ENCODE measurements at places on chromosomes 13 and 19.
A peak's percentile ranks its signal among the peaks of the same experiment; 100 is the strongest.

GRCh38 chr13:88450515-88450914, 779.3 kb downstream of the SLITRK5 start:
- ATAC-seq = no peak

DNA sequence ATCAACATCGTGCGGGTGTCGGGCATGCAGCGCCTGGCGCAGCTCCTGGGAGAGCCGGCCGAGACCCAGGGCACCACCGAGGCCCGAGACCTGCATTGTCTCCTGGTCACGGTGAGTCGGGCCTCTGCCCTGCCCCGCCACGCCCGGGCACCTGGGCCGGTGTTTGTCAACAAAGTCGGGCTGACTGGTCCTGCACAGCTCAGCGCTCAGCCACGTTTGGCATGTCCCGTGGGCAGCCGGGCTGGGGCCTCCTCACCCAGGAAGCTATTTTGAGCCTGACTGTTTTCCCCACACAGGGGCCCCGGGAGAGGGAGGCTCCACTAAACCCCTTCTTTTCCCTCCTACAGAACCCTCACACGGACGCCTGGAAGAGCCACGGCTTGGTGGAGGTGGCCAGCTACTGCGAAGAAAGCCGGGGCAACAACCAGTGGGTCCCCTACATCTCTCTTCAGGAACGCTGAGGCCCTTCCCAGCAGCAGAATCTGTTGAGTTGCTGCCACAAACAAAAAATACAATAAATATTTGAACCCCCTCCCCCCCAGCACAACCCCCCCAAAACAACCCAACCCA, 1.3 kb downstream of the GADD45B start:
- peak; percentile 0 for ATAC-seq

DNA sequence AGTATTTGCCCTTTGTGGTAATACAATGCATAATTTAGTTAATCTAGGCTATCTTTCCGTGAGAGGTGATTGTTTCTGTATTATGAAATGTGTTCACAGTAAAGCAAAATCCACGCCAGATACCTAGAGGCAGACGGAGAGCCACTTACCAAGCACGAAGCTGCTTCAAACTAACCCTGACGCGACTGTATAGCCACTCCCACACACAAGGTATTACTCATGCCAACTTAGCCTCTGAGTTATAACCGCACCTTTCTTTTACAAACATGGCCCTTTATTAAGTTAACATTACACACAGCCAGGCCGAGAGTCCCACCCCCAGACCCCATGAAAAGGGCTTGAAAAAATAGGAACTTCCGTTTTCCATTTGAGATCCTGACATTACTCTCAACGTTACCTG, 185.7 kb downstream of the ABCC4 start:
- ATAC-seq = no peak

DNA sequence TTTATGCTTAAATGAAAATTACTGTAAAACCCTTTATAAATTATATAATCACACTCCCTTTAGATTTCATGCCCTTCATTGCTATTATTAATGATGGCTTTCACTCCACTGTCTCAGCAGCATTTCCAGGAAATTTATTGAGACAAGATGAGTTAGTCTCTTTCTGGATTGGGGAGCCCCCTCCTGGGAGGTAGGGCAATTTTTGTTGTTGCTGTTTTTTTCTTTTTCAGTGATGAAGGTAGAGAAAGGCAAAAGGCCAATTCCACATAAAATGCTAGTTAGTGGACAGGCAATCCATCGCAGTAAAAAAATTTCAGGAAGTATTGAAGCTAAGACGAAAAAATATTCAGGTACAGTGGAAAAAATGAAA, 80.2 kb downstream of the TEX26 start:
- peak; percentile 55 for ATAC-seq

DNA sequence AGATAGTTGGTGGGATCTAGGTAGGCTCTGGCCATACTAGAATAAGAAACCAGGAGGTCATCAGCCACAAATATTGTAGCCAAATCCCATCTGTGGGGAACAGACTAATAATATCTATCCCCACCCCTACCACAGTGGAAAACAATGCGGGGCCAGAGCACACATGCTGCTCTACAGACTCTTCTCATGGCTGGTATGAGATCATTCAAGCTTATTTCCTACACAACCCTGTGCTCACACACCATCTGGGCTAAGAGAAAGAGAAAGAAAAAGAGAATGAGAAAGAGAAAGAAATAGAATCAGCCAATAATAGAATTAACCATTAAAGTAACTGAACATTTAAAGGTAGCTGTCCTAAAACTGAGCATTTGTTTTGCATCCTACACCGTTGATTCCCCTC, 1268.4 kb upstream of the SPRY2 start:
- ATAC-seq = no peak

- ATAC-seq = no peak
Observed at GRCh38 chr13:27592865-27593264, 27.5 kb downstream of the LNX2 start.

DNA sequence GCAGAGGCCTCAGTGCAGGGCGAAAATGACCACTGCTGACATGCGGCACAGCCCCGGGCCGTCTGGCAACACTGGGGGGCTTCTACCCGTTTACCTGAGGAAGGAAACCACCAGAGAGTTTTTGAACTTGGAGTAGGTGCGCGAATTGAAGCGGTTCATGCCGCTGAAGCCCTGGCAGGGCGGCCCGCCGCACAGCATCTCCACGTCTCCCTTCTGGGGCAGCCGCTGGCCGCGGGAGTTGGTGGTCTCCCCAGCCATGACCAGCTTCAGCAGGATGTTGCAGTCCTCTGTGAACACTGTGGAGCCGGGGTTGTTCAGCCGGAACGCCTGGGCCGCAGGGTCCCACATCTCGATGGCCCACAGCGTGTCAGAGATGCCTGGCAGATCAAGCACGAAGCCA, 20.3 kb upstream of the EIF3G start:
- ATAC-seq = no peak

DNA sequence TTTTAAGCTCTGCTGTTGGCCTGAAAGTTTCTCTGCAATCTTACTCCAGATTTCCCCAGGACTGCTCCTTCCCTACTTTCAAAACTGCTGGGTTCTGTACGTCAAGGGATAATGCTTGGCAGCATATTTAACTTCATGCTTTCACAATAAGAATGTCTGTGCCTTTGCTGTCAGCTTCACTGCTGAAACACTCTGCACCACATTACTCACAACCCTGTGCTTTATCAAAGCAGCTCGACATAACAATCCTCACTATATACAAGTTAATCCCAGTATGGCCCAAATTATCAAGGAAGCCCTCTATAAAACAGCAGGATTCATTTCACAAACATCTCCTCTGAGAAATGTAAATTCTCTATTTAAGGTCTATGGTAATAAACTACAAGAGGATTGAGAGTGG, 17.5 kb downstream of the LATS2 start:
- peak; percentile 79 for ATAC-seq

DNA sequence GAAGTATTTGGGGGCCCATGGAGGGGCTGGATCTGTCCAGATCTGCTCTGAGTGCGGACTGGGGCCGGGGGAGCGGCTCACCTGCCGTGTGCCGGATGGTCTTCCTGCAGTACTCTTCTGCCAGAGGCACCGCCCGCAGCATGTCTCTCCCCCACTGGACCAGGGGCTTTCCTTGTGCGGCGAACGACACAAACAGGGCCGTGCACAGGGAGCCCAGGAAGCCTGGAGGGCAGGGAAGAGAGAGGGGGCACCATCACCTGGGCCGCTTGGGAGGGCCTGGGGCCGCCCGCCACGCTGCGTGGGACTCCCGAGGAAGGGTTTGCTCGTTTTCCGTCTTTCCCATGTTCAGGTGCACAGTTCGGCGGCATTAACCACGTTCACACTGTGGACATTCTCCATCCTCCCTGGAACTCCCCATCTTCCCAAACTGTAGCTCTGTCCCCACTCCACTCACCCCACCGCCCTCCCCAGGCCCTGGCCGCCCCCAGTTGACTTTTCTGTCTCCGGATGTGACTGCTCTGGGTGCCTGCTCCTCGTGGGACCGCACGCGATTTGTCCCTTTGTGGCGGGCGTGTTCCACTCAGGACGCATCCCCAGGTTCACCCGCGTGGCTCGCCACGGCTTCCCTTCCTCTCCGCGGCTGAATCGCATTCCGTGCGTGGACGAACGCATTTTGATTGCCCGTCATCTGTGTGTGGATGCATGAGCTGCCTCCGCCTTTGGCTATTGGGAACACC, 24.2 kb downstream of the ADPRHL1 start:
- ATAC-seq = no peak

- no peak for ATAC-seq
Observed at GRCh38 chr13:47019977-47020376, 123.1 kb upstream of the HTR2A start.

DNA sequence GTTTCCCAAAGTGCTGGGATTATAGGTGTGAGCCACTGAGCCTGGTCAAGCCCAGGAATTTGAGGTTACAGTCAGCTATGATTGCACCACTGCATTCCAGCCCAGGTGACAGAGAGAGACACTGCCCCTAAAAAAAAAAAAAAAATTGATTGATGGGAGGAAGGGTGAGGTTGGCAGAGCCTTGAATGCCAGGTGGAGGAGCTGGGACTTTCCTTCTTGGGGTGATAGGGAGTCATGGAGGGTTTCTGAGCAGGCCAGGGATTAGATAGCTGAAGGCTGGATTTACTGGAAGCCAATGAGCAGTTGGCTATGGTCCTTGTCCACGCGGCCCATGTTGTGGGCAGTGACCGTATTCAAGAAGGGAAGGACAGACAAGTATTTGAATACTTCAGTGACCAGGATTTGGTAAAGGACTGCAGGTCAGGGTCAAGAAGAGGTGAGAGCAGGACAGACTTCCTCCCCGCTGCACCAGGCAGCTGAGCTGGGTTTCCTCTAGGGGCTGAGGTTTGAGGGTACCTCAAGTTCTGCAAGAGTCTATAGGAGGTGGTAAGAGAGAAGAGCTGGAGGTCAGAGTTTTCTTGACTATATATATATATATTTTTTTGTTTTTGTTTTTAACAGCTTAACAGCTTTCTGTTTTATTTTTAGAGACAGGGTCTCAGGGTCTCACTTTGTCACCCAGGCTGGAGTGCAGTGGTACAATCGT, 6.9 kb upstream of the ICAM4 start:
- no peak for ATAC-seq

GRCh38 chr13:113477724-113478123, 12.8 kb downstream of the DCUN1D2 start:
- no peak for ATAC-seq

- no peak for ATAC-seq
Observed at GRCh38 chr19:43468354-43469159, 3.1 kb upstream of the LYPD3 start.

GRCh38 chr13:23469951-23470421, 36.5 kb upstream of the SACS start:
- ATAC-seq = no peak

DNA sequence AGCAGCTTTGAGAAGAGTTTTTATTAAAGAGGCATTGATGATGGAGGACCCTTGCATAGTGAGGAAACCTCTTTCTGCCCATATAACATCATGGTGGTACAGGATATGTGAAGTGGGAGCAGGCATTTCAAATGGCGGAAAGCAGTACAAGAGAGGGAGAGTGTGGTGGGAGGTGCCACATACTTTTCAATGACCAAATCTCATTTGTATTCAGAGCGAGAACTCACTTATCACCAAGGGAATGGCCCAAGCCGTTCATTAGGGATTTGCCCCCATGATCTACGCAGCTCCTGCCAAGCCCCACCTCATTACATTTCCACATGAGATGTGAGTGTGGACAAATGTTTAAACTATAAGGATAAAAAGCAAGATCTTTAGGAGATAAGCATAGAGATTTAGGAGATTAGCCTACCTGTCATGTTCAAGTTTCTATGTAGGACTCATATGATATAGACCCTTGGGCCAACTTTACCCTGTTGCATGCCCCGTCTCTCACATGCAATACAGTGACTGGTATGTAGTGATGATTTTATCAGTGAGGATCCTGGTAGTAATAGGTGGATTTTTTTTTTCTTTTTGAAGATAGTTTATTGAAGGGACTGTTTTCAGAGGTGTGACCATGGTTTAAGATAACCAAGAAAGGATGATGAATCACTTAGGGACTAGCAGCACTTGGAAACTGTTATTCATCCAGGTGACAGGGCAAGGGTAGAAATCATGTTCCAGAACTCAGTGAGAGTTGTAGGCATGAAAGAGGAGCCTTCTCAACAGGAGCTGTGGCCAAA, 38.3 kb downstream of the DNAJC15 start:
- ATAC-seq = no peak

DNA sequence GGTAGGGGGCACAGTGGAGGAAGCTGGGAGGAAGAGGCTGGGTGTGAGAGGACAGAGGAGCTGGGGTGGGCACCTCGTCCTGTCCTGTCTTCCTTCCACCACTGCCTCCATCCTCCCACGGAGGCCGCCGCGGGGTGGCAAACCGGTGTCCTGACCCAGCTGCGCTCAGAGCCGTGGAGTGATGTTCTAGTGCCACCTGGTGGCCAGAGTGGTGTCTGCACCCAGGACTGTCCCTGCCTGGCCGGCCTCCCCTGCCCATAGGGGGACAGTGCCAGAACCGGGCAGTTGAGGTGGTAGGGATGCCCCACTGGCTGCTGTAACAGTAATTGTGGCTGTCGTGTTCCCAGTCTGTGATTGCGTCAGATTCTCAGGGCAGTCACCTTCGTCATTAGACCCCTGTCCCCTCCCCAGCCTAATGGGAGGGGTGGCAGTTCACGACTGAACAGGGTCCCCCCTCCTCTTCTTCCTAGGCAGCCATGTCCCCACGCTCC, 11.1 kb upstream of the ARRDC2 start:
- peak; percentile 95 for ATAC-seq

DNA sequence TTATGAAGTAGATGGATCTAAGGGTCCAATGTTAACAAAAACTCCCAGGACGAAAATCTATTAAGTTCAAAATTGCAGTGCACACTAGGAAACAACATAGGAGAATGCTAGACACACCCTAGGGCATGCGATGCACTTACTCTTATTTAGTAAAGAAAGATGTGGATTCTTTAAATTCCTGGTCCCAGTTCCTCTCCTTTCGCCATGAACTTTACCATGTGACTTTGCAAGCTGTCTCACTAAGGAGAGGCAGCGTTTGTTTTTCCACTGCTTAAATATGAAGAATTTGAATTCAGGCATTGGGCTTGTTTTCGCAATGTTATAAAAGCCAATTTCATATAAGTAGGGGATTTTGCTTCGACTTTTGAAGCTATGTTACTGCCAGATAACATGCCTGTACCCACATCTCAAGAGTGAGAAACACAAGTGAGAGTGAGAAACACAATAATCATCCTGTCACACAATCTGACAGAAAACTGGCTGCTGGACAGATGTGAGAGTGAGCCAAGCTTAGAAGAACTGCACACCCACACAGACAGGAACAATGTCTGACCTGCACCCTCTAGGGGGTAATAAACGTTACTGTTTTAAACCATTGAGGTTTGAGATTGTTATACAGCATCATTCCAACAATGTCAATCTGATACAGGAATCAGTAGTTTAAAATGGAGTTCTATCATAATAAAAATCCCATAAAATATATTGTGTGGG, 1308.4 kb downstream of the SLITRK5 start:
- no peak for ATAC-seq

GRCh38 chr13:110028311-110028710, 241.9 kb upstream of the IRS2 start:
- ATAC-seq = no peak

DNA sequence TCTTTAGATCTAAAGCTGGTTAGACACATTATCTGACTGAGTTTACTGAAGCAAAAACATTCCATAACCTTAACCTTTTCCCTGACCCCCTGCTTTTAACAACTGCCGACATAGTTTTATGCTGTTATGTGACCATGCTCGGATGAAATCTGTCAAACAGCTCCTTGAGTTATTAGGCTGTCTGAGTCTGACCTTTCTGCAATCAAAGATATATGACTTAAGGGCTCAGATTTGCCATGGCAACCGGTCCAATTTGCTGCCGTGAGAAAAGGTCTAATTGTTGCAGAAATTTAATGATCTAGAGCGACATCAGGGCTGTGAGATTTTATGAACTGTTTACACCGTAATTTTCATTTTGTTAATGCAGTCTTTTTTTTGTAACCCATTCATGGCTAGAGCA, 61.8 kb downstream of the URI1 start:
- ATAC-seq = no peak

Measured in SK-N-SH treated with all-trans-retinoic acid at 6 μM for 48 hours (cell line).